GM12892 (cell line): ENCODE measurements at places on chromosomes 7 and 10.

GRCh38 chr10:52419281-52419680, 105.2 kb downstream of the DKK1 start:
- DNase-seq: no peak

DNA sequence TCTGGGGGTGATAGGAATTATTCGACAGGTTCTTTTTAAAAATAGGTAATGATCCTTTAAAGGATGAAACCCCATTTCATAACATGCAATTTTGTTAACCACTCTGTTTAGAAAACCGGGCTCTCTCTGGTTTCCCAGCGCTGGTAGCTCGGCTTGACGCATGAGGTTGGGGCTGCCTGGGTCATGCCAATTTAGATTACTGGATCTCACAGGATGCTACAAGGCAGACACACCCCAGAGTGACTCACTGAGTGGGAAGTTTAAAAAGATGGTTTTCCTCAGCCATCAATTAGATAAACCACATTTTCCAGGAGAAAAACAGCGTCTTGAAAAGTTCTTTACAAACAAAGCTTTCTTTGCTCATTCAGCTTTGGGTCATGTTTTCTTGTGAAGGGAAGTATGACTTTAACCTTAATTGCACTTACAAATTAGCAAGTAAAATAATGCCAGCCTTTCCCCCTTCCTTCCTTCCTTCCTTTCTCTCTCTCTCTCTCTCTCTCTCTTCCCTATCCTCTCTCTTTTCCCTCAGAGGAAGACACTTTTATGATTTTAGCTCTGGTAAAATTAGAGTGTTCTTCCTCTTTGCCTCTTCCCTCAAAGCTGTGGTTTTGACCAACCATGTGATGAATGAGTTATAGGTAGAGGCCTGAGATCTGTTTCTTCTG, 99.8 kb downstream of the EPDR1 start:
- no peak for DNase-seq

DNA sequence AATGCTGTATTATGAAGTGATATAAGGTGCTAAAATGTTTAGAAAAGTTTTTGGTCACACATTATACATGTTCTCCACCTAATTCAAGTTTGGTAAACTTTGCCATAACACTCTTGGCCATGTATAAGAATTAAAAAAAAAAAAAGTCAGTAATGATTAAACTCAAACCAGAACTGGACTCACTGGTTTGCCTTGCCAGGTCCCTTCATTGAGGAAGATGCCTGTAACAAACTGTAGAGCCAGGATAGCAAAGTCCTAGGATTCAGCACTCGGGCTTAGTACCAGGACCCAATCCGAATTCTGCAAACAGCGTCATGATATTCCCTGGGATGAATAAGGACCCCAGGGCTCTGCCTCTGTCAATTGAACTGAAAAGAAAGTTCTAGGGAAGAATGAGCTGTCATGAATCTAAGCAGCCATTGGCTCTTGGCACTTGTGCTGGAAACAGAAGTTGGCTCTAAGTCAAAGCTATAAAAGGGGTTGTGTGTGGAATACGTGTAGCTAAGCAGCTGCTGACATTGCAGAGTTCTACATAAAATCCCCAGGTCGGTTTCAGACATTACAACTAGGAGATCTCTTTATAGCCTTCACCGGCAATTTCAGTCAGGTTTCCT, 216.9 kb downstream of the C7orf25 start:
- DNase-seq: no peak

DNA sequence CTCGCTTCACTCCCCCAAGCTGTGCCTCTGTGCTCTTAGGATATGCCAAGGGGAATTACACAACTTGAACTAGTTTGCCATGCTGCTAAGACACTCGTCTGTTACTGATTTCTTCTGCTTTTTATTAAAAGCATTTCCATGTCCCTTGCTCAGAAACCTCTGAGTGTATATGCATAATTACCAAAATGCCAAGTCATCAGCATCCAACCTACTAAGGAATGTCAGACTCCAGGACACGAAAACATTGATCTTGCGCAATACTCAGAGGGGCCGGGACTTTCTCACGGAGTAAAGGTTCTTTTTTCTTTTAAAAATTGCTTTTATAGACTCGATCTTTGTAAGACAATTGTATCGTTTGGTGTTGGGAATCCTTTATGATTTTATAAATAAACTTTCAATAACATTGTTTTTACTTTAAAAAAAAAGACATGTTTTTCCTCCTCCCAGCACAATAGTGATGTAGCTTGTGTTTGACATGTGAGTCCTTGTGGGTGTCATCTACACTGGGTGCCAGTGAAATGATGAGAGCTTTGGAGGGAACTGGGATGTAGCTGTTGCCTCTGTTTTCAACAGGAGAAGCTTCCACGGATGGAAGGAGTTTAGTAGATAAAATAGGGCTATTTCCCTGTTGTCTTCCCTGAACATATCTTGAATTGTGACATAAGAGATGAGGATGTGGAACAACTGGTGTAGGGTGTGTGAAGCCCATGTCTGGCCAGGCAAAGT, 43.6 kb downstream of the CNNM1 start:
- no peak for DNase-seq

GRCh38 chr10:71270301-71271220, 48.5 kb upstream of the SLC29A3 start:
- peak; percentile 53 for DNase-seq

DNA sequence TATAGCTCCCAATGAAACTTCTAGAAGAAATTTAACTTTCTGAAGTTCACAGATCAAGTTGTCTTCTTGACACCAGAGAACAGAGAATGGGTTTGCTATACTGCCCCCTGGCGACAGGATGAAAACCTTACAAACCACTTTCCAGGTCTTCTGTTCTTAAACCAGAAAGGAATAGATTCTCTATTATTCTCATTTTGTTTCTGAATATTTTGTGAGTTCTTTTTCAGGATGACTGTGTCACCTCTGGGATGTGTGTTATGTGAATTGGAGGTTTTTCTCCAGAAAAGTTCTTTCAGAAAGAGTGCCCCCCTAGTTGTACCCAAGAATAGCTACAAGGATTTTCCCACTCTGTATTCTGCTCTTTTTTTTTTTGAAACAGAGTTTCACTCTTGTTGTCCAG, 6.3 kb downstream of the IFT22 start:
- no peak for DNase-seq

GRCh38 chr7:81715984-81716588, 53.8 kb downstream of the HGF start:
- no peak for DNase-seq

DNA sequence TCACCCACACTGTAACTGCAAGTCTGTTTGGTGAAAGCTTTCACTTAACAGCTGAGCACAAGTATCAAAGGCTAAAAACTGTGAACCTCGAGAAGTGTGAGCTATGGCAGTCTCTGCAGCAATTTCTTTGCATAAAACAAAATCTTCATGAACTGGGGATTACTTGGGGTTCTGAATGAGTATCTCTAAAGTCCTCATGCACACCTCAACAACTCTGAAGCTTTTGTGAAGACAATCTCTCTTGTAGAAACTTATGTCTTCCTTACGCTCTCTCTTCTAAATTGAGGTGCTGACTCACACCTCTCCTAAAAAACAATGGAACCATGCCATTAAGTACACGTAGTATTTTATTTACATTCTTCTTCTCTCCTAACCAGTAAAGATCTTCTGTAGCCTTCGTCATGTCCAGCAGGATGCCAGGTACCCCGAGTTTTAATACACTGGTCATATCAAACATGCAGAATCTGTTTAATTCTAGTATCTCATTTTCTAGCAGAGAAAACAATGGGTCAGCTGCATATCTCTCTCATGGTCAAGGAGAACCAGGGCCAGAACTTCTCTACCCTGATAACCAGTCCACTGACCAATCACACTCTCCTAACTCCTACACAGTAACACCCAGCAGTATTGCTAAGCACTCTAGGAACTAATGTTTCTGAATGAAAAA, 76.9 kb downstream of the UBE2H start:
- DNase-seq: no peak

GRCh38 chr7:12539681-12540080, 30.8 kb upstream of the SCIN start:
- DNase-seq: no peak

- DNase-seq: no peak
These were observed 19.8 kb downstream of the ITGB8 start for GRCh38 chr7:20350518-20350951.

- no peak for DNase-seq
These were observed 238.5 kb upstream of the AKR1E2 start for GRCh38 chr10:4587466-4587865.

- DNase-seq: no peak
These were observed 24.1 kb upstream of the PNLIP start for GRCh38 chr10:116521424-116522290.

DNA sequence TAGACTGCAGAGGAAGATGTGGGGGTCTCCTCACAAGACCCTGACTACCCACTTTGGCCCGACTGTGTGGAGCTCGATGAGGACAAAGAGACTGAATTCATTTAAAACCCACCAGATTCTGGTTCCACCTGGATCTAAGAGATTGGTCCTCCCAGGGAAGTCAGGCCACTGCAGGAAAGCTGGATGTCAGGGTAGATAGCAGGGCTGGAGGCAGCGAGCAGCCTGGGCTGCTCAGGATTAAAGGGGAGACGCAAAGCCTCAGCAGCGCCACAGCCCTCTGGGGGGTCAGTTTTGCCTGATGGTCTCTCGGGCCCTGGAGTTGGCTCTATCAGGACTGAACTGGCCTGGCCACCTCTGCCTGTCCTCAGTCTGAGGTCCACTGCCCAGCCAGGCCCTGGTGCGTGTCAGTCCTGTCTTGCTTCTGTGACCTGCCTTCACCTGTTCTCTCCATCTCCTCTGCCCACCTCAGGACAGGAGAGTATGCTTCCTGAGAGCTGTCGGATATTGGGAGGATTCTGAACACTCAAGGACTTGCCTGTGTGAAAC, 12.2 kb upstream of the KLRG2 start:
- no peak for DNase-seq

DNA sequence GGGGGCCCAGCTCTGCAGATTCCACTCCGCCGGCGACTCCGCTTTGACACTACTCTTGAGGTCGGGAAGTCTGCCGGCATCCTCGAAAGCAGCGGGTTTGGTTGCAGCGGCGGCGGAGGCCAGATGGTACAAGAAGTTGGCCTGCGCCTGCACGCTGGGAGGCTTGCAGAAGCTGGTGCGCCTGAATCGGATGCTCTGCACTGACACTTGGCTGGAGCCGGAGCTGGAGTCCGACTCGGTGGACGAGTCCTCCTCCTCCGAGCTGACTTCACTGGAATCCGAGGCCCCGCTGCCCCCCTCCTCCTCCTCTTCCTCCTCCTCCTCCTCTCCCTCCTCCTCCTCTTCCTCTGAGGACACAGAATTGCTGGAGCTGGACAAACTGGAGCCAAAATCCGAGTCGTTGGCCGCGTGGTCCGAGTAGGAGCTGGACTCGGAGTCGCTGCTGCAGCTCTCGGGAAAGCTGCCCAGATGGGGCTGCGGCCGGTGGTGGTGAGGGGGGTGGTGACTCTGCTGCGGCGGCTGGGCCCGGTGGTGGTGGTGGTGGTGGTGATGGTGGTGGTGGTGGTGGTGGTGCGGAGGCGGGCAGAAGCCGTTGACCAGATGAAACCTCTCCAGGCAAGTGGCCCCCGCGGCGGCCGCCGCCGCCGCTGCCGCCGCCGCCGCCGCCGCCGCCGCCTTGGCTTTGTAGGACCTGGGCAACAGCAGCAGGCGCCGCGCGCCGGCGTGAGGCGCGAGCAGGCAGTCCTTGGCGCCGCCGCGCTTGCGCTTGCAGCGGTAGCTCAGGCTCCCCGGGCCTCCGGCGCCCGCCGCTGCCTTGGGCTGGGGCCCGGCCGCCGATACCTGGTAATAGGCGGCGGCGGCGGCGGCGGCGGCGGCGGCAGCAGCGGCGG, 9.0 kb downstream of the SKIDA1 start:
- DNase-seq: no peak

DNA sequence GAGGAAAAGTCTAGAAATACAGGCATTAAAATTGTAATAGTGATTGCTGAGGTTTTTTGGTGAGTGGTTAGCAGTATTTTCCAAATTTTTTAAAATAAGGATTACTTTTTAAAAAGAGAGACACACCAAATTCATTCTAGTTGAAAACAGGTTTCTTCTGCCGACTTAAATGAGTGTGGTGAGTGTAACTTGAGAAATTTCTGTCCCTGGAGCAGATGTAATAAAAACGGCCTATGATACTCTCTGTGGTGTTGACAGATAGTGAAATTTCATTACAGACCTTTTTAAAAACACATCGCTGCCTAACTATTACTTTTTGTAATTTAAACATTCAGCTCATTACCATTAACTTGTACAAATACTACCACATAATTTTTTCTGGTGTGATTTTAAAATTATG, 90.1 kb downstream of the CYP51A1 start:
- DNase-seq: no peak

DNA sequence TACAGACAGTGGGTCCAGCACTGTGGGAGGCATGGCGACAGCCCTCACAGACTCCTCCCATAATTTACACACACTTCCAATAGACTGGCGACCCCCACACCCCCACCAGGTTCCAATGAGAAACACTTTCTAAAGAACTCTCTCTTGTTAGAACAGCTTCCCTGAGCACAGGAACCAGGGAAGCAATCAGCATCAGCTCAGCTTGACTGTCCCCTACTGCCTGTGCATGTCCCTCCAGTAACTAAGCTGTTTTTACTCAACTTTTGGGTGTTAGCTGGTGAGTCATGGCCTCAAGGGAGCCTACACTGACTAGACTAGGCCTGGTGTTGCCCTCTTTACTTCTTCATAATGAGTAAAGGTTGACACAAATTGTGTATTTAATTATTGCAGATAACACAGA, 32.6 kb upstream of the HERPUD2 start:
- DNase-seq: no peak

GRCh38 chr7:100685631-100686145, 8.4 kb downstream of the GIGYF1 start:
- DNase-seq: peak; percentile 9

GRCh38 chr10:24800861-24801260, 77.2 kb upstream of the ARHGAP21 start:
- no peak for DNase-seq

- no peak for DNase-seq
These were observed 330.6 kb downstream of the PTPRN2 start for GRCh38 chr7:158257001-158257400.

DNA sequence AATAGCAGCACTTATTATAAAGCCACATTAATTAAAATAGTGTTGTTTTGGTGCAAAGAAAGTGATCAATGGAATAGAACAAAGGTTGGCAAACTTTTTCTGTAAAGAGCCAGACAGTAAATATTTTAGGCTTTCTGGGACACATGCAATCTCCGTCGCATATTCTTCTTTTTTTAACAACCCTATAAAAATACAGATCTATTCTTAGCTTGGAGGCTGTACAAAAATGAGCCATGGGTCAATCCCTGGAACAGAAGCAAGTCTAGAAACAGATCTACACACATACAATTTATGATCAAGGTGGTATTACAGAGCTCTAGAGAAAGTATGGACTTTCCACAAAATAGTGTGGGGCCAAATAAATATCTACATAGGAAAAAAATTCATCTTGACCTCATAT, 71.8 kb downstream of the ARHGAP21 start:
- DNase-seq: no peak

GRCh38 chr7:66505531-66506451, 122.9 kb upstream of the KCTD7 start:
- DNase-seq: no peak
